ENCODE measurements at places on chromosomes 12 and 14.

DNA sequence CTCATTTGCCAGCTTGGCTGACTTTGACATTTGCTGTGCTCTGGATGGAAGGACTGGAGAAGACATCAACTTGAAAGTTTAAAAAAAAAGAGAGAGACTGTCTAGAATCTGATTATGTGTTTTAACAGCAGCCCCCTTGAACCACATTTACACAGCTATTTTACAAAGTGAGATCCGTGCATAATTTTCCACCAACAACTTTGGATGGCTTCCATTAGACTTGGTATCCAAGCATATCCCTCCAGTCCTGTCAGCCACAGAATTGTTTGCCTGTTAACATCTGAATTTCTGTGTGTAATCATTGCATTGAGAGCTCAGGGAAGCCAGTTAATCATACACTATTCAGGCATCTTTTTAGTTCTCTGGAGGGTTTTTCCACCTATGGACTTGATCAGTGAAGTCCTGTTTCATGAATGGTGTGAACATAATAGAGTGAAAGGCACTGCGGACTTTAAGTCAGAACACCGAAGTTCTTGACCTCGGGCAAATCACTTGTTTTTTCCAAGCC is 93.7 kb downstream of the SAMD4A start:
- DNase-seq: no peak

DNA sequence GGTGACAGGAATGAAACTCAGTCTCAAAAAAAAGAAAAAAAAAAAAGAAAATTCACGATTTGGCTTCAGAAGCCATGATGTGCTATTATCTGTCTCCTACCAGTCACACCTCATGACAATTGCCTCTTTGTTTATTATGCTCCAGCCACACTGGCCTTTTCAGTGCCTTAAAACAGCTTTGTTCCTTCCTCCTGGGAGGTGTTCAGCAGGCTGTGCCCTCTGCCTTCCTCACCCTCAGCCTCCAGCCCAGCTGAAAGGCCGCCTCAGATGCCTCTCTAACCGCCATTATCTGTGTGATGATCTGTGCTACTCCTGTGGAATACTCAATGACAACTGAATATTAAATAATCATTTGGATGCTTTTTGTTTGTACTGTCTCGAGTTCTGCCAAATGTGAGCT is 8.6 kb upstream of the ARPC3 start:
- DNase-seq: no peak

DNA sequence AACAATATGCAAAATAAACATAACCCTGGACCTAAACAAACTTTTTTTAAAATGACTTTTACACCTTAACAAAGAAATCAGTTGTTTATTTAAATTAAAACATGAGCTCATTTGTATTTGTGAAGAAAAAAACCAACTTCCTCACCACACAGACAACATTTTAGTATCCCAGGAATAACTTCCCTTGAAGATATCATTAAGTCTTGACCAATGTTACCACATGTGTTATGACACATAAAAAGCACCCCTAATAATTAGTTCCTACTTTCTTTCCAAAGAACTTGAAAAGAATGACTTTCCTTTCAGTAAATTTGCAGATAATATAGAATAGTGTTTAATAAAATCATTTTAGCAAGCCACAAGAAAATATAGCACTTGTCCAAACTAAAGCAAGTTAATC is 42.4 kb downstream of the DUSP16 start:
- DNase-seq: no peak

DNA sequence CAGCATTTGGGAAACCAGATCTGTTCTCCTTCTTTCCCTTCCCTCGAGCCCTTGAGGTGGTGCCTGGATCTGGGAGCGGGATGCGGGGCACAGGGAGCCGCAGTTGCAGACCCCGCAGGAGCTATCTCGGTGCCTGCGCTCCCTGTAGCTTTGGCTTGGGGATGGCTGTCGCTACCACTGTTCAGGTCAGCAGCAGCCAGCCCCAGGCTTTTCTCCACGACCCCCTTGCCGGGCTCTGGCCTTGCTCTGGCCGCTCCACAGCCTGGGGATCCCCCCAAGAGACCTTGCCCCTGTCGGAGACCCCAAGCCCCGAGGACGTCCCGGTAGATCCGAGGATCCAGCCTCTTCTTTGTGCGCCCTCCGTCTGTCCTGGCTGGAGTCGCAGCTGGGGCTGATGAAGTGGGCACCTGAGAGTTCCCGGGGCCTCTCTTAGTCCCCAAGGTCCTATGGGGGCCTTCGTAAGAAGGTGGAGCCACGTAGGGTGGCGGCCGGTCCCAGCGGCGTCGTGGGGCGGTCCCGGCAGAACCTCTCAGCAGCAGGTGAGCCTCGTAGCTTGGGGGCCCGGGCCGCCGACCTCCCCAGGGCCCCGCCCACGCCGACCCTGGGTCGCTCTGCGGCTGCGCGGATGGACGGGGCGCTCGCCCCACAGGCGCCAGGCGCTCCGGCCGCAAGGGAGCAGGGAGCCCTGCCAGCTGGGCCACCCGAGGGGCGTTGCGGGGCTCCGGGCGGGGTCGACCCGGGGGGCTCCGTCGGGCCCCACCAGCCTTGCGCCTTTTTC is 1.3 kb downstream of the DDN start:
- no peak for DNase-seq

DNA sequence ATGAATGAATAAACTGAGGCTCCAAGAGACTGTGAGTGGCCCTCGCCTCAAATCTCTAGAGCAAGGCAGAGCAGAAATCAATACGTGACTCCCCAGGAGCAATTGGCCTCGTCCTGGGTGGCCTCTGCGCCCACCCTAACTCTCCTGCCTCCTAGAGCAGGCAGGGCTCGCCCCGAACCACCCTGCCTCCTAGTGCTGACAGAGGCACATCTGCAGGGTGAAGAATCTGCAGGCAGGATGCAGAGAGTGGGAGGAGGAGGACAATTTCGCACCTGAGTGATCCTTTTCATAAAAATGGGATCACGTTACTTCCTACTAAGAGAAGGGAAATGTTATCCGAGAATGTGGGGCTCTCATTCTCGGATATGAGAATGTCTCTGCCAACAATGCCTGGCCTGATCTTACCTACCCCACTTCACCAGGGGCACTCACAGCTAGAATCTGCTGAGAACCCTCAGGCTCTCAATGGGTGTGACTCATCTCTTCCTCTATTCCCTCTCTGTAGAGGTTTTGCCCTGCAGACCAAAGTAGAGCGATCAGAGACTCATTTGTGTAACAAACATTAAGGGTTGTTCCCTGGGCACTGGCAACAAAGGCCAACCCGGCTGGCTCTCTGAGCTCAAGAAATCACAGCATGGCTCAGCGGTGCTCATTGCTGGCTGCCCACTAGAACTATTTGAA is 61.7 kb upstream of the BCL2L14 start:
- peak; percentile 44 for DNase-seq
